ENCODE measurements at places on chromosomes 5 and 9.
A peak's percentile ranks its signal among the peaks of the same experiment; 100 is the strongest.

GRCh38 chr5:135279328-135279727, 119.7 kb downstream of the MACROH2A1 start:
- no peak for DNase-seq

- no peak for DNase-seq
Observed at GRCh38 chr5:93894601-93895354, 153.4 kb upstream of the POU5F2 start.

GRCh38 chr5:14767053-14767452, 102.5 kb downstream of the OTULIN start:
- no peak for DNase-seq

DNA sequence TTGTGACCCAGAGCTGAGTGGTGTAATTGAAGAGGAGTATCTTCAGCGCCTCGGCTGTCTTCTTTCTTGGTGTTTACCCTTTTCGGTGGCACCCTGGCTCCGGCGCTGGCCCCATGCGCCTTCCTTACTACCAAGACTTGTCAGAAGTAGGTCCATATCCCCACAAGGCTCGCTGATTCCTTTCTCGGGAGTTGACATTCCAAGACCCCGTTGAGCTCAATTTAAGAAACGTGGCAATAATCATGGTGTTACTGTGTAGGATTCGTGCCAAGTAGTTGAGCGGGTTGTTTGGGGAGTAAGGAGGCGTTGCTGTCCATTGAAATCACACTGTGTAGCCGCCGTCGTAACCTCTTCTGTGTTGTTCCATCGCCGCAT, 795 bp downstream of the NDUFAF2 start:
- DNase-seq: no peak

DNA sequence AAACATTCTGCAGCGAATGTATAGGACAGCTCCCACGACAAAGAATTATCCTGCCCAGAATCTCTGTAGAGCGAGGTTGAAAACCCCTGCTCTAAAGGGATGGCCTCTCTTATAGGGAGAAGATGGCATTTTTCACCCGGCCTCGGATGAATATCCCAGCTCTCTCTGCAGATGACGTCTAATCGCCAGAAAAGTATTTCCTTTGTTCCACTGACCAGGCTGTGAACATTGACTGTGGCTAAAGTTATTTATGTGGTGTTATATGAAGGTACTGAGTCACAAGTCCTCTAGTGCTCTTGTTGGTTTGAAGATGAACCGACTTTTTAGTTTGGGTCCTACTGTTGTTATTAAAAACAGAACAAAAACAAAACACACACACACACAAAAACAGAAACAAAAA, 17.4 kb upstream of the RARS1 start:
- DNase-seq: no peak

- DNase-seq: no peak
Observed at GRCh38 chr9:116124472-116125040, 29.0 kb upstream of the PAPPA start.

DNA sequence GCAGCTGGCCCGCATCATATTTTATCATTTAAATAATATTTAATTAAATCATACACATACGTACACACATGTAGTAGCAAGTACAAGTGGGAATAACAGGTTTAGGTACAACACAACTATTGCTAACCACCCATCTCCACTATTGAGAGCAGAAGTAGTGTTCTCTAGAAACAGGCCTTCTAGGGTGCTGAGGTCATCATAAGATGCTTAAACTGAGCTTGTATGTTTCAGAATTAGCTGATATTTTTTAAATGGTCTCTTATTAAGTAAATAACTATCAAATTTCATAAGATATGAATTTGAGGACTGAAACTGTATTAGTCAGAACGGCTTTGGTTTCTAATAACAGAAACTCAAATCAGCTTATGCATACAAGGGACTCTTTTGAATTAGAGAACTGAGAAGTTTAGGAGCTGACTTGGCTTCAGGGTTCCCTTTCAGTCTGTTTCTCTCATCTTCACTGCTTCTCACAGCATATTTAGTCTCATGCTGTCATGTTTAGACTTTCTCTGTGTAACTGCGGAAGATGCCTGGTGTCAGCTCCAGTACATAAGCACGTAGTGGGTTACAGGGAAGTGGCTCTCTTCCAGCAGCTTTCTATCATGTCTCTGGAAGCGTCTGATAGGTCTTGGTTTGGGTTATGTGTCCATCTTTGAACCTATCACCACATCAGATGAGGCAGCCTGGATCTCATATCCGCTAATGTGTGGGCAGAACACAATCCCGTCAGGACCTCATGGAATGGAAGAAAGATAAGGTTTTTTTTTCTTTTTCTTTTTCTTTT, 25.0 kb upstream of the OCLN start:
- no peak for DNase-seq

GRCh38 chr5:175696139-175696854, 38.4 kb downstream of the HRH2 start:
- peak; percentile 9 for DNase-seq

- no peak for DNase-seq
Observed at GRCh38 chr5:14469551-14470377, 111.8 kb upstream of the OTULINL start.

GRCh38 chr5:1709171-1709803, 90.3 kb downstream of the MRPL36 start:
- DNase-seq: no peak

- no peak for DNase-seq
Observed at GRCh38 chr5:115459855-115460341, 84.7 kb downstream of the FEM1C start.

DNA sequence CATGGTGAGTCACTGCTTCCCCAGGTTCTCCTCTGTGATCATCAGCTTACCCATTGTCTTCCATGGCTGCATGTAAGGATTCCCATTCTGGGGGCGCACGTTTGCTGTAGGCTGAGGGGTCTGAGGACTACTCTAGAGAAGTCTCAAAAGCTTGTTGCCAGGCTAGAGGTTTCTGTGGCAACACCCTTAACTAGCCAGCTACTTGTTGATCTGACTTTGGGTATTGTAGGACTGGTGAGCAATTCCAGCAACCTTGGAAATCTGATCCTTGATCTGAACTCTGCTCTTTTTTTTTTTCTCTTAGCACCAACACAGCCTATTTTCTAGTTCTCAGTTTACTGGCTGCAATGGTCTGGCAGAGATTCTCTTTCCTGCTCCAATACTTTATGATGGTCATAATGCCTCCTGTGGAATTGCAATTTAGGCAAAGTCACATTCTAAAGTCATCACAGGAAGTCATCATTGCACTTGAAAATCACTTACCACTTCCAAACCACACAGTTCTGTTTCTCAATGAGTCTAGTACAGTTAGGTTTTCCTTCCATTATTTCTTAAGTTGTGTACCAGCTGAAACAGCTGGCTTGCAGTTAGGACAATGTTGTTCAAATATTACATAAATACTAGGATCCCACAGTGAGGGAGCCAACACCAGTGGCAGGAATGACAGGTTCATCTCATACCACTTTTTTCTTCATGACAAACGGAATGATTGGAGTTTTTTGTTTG, 110.3 kb downstream of the SLC12A2 start:
- DNase-seq: no peak

GRCh38 chr5:74686962-74687751, 2.1 kb downstream of the HEXB start:
- DNase-seq: no peak

DNA sequence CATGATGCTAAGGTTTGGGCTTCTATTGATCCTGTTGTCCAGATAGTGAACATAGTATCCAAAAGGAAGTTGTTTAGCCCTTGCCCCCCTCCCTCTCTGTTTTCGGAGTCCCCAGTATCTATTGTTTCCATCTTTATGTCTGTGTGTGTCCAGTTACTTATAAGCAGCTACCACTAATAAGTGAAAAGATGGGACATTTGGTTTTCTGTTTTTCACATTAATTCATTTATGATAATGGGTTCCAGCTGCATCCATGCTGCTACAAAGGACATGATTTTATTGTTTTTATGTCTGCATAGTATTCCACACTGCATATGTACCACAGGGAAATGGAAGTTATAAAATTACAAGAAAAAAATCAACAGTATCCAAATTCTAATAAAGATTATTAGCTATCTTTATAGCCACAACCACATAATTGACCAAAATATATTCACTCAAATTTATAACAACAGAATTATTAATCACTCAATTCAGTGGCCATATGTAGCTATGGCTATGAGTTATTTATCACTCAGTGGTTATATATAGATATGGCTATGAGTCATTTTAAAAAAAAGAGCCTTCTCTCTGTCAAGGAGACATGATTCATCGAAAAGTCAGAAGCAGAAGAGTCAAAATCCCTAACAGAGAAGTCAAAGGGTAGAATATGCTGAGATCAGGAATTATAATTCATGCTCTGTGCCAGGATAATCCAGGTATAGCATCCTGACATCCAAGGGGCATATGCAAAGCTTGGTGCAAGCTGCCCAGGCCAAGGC, 367.5 kb downstream of the DEPDC1B start:
- DNase-seq: no peak

- no peak for DNase-seq
Observed at GRCh38 chr9:137610944-137611343, 5.5 kb downstream of the ARRDC1 start.

DNA sequence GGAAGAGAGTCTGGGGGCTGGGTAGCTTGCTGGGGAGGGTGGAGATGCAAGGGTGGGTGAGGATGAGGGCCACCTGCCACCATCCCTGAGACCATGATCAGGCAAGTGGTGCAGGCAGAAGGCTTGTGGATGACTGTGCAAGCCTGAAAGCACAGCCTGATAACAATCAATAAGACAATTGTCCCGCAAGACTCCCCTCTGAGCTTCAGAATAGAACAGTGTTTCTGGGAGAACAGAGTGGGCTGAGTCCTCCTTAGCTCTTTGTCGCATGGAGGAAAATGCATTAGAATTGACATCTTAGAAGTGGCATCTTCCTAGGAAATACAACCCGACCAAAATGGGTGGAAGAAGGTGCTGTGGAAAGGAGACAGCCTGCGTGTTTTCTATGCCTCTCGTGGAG, 6.6 kb downstream of the GADD45G start:
- DNase-seq: no peak

GRCh38 chr5:74082512-74083055, 456.6 kb downstream of the ARHGEF28 start:
- DNase-seq: no peak

GRCh38 chr9:127905004-127905728, 5.8 kb upstream of the ST6GALNAC6 start:
- no peak for DNase-seq

DNA sequence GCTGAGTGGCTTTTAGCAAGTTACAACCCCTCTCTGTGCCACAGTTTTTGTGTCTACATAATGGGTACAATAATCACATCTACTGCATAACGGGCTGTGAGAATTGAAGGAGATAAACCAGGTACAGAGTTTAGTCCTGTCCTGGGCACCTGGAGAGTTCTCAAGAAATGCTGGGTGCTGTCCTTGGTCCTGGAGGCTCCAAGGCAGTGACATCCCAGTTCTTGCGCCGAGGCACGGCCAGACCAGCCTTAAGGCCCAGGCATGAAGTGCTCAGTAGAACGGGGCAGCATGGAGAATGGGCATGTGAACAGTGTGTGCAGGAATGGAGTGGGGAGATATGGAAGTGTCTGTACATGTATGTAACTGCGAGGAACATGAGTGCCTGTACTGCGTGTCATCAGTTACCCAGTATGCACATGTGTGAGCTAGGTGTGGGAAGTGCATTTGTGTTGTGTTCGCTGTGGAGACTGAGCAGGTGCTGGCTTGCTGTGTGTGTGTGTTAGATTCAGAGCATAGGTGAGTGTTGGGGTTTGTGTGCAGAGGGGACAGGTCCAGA, 6.3 kb upstream of the UNC5A start:
- no peak for DNase-seq

DNA sequence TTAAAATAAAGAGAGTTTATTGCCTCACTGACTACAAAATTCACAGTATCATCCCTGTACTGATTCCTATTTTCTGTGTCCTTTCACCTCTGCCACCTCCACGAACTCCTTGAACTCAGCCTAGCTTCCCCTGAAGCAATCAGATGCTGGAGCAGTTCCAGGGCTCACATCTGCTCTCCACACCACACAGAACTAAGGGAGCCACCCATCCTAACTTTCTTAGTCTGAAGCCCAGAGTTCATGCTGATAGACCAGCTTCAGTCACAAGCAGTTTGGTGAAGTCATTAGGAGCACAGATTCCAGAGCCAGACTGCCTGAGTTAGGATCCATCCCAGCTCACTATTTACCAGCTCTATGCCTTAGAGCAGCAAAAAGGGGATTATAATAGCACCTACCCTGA, 15.6 kb upstream of the EPB41L4A start:
- no peak for DNase-seq

- DNase-seq: no peak
Observed at GRCh38 chr9:136544964-136545691, 720 bp downstream of the NOTCH1 start.

GRCh38 chr9:108397286-108397685, 458.5 kb downstream of the ACTL7B start:
- DNase-seq: no peak

DNA sequence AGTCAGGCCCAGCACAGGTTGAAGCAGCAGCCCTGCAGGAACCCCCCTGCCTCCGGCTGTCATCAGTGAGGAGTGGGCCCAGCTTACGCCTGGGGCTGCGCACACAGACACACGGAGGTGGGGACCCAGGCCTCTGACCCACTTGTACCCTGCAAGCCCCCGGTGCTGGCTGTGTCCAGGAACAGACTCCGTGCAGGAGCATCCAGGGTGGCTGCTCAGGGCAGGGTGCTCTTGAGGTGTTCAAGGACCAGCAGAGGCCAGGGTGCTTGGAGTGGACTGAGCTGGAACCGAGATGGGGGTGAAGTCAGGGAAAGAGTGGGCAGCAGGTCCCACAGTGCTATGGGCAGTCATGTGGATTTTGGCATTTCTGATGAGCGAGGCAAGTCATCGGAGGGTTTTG, 199.5 kb downstream of the CACNA1B start:
- DNase-seq: no peak

DNA sequence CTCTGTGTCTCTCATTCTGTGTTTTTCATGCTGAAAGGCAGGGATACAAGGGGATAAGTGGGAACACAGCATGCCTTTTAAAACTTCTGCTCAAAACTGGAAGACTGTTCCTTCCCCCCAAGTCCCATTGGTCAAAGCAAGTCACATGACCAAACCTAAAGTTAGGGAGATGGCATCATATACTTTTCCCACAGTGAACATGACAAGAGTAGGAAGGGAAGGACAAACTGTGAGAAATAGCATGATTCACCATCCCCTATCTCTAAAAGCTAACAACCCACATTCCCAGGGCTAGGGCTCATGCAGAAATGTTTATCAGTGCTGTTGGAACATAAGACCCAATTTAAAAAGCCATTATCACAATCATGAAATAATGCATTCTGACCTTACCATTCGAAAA, 24.2 kb upstream of the SHISAL2B start:
- DNase-seq: no peak

GRCh38 chr5:171871711-171872110, 86.1 kb downstream of the SMIM23 start:
- no peak for DNase-seq
